T-helper 1 cell (primary cell): ENCODE measurements at places on chromosomes 2 and 18.

DNA sequence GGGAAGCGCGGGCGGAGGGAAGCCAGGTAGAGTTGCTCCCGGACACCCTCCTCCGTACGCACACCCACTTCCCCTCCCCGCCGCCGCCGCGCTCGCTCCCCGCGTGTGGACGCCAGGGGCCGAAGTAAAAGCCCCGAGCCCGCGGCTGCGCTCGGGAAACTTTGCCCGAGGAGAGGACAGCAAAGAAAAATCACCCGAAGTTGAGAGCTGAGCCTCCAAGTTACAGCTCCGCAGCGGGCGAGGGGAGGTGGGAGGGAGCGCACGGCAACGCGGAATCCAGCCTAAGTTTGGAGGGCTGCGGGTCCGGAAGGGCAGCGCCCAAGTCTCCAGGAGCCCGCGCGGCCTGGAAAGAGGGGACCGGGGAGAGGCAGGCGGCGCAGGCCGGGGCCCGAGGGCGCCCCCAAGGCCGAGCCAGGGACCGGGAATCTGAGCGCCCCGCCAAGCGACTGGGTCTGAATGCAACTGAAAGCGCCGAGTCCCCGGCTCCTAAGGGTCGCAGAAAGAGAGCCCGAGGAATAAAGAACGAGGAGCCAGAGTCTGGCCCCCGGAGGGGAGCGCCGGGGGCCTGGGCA, 706 bp upstream of the BCL11A start:
- DNase-seq, result no peak

- no peak for DNase-seq
Measured at GRCh38 chr18:48695671-48696070, 156.8 kb downstream of the CTIF start.

DNA sequence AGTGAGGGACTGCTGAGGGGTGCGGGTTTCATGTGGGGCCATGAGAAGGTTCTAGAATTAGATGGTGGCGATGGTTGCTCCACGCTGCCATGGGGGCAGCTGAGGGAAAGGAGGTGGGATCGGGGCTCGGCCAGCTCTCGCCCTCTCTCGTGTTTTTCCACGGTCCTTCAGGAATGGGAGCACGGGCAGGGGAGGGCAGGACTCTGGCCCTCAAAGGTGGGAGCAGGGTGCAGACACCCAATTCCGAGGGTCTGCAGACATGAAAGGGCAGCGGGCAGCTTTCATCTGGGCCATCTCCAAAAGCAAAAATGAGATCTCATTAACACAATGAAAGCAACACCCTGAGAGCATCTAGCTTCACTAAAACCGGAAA, 53.4 kb upstream of the SALL3 start:
- no peak for DNase-seq

GRCh38 chr2:168874368-168875054, 15.7 kb downstream of the SPC25 start:
- no peak for DNase-seq

DNA sequence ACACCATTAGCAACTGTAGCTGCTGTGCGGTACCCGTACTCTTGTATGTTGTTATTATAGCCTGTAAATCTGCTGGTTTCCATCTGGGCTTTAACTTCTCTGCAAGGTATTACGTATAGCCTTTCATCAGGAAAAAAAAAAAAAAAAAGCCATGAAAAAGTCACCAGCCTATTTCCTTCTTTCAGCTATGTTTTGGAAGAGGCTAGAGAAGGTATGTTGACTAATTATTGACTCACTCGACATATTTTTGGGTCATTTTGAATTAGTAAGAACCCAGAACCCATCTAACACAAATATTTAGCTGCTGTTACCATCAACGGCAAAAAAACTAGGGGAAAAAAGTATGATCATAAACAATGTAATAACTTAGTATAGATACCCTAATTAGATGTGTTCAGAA, 1395.6 kb downstream of the SUCLG1 start:
- DNase-seq, result no peak
